HCT116 (cell line): ENCODE measurements at places on chromosomes 11 and 22. TPM values are rescaled to one million over a fixed set of nuclear protein-coding genes. Genes with fewer than 3 reads are reported as not detected.

The ST14 gene
- total RNA-seq = 107 TPM

DNA sequence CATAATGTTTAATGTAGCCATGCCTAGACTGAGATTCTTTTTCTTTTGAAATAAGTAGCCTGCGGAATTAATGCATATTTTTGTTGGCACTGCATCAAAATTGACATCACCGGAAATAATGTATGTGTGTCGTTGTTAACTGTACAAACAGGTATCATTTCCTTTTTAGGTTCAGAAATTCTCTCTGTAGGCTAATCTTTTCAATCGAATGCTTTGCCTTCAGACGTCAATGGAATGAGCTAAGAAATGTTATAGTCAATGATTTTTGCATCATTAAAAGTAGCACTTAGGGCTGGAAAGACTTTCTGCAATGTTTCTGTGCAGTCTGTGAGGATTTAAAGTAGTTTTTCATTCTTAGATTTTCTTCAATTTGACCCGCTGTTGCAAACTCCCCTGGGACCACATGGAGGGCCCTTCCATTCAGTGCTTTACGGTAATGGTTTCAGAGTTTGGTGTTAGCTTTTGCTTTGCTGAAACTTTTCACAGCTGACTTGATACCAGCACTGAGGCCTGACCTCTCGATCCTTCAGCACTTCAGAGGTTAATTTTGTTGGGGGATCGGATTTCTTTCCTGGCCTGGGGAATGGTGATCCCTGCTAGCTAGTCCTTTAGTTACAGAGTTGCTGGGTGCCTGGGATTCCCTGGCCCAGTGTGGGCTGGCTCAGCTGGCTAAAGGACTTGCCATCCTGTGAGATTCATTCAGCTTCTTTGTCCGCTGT is 137.8 kb downstream of the DBX1 start:
- no peak for DNase-seq

DNA sequence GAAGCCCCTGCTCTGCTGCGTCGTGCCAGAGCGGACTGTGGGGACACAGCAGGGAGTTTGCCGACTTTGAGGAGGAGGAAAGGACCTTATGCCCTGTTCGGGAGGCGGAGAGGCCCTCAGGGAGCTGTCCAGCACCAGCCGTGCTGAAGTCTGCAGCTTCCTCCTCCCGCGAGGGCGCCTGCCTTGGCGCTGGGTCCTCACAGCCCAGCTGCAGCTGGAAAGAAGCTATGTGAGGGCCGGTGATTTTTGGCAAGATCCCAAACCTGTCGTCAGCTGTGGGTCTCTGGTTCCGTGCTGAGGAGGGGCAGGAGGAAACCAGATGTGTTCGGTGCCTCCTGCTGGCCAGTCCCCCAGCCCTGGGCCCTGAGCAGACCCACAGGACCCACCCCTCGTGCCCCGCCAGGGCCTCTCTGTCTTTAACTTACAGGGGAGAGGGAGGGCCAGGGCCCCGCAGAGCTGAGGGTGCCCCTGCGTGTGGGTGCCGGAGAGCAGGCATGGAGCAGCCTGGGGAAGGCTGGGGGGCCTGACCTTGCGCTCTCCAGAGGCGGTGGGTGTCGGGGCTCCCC is 12.0 kb downstream of the BRSK2 start:
- DNase-seq = no peak

DNA sequence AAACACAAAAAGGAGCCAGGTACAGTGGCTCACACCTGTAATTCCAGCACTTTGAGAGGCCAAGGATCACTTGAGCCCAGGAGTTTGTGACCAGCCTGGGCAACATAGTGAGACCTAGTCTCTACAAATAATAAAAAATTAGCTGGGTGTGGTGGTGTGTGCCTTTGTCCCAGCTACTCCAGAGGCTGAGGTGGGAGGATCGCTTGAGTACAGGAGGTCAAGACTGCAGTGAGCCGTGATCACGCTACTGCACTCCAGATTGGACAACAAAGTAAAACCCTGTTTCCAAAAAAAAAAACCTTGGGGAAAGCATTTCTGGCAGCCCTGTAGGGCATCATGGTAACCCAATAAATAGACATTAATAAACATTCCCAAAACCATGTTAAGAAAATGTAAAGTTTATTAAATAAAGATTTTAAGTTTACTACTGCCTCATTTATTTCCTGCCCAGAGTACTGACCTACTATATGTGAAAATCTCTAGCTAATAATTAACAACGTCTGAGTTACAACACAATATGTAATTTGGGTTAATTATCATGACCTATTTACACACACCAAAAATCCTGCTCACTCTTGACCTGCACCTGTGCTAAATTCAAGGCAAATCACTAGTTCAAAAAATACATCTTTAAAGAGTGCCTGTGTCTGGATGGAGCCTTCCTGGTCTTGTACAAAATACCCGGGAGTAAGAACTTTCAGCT is 8.4 kb downstream of the EEF1G start:
- no peak for DNase-seq

GRCh38 chr11:14093065-14093464 is 130.5 kb downstream of the SPON1 start:
- no peak for DNase-seq

DNA sequence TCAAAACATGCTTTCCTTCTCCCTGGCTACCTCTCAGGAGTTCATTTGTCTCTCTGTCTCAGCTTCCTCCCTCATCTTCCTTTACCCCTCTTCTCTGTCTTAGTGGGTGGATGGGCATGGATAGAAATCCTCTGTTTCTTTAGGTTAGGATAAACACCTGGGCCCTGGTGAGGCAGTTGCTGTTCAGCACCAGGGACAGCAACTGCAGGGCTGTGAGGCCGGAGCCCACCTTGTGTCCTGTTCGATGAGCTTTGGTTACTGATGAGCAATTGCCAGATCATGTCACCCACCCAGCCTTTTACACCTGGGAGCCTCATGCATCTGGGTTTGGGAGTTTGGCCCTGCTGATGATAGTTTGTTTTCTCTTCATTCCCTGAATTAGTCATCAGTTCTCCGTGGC is 6.1 kb upstream of the CRYBB3 start:
- DNase-seq = no peak

The DRD4 gene
- total RNA-seq = 2.4 TPM

DNA sequence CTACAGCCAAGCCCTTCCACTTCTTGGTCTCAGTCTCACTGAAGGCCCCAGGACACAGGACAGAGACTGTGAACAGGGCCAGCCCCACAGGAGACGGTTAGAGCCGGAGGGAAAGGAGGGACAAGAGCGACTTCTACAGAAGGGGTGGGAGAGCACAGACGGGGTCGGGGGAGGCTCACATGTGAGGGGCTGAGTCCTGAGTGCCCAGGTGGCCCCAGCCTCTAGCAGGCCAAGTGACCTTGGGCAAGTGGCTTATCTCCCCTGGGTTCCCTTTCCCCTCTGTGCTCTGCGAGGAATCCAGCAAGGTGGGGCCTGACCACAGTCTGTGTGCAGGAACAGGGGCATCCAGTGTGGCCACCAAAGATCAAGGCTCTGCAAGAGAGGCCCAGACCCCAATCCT is 102.6 kb upstream of the LMO1 start:
- DNase-seq = no peak

DNA sequence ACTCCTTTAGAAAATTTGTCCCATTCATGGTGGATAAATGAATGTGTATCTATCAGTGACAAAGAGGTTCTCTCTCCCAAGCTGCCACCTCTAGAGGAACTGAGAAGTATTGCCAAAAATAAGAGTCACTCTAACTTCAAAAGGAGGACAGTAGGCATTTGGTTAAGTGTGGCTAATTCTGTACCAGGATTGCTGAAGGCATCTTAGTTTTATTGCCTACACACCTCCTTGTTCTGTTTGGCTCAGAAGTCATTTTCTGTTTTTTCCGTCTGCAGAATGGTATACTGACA is 189.0 kb upstream of the MPPED2 start:
- no peak for DNase-seq

GRCh38 chr22:25661073-25661472 is 80.9 kb upstream of the MYO18B start:
- DNase-seq = no peak

The NOX4 gene
- not detected for total RNA-seq
